NCI-H1436 (cell line): ENCODE measurements at places on chromosomes 16 and 17.
A peak's percentile ranks its signal among the peaks of the same experiment; 100 is the strongest.

GRCh38 chr17:61444831-61445230 is 7.4 kb upstream of the TBX4 start:
- no peak for DNase-seq

DNA sequence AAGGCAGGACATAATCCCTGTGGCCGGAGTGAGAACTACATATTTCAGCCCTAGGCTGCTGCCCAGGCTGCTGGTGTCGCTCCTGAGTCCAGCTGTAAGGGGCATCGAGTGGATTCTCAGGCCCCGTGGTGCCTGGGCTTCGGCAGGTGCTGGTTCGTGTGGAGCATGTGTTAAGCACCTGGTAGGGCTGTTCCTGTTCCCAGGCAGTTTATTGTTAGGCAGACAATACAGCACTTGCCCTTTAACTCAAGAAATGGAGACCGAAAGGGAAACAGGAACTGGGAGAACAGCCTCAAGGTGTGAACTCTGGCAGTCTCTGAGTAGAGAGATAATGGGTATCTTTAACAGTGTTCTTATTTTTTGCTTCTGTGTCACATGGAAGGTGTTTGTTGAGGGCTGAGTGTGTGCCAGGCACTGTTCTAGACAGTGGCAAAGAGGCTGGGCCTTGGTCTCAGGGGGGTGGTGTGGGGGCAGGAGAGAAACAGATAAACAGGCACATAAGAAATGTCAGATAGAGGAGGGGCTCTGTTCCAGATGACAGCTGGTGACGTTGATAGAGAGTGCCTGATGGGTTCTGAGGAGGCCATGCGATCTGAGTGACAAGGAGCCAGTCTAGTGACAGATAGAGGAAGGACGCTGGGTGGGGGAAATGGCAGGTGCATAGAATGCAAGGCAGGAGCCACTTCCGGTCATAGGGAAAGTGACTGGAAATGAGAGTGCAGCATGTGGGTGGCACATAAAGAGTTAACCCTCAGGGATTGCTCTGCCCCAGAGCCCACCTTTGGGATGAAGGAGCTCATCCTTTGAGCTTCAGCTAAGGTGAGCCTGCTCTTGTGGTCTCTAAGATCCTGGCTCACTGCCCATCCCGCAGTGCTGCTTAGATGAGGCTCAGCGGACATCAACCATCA is 33.8 kb downstream of the EPN2 start:
- DNase-seq: no peak

- DNase-seq: no peak
Measured at GRCh38 chr17:52885882-52886281, 727.4 kb upstream of the CA10 start.

- DNase-seq: no peak
Measured at GRCh38 chr17:28986714-28987655, 18.8 kb downstream of the SEZ6 start.

DNA sequence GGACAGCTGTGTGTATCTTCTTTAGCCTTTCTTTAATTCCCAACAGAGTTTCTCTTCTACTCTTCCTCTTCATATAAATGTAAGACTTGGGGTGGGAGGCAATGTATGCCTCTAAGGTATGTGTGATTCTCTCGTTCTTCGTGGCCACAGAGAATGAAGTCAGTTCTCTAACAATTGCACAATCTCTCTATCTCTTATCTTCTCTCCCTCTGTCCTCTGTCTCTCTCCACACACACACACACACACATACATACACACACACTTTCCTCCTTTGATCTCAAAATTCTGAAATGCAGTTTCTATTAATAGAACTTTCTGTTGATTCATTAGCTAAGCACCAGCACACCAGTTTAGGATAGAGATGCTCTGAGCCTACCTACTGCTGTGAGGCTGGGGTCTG is 615.7 kb upstream of the SALL1 start:
- DNase-seq: no peak

DNA sequence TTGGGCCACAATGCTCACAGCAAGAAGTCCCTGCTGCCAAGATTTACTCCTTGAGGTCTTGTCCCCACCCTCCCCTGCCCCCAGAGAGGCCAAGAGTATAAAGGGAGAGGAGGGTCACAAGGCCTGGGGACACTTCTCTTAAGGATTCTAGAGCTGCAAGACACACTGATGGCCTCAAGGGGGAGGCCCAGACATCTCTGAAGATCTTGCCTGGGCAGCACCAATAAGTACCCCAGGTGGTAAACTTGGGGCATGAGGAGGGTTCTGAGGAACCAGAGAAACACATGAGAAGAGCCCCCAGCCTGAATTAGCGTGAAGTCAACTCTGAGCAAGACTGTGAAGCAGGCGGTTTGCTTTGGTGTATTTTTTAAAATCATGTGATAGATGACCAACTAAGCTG is 26.8 kb upstream of the MTMR4 start:
- no peak for DNase-seq

DNA sequence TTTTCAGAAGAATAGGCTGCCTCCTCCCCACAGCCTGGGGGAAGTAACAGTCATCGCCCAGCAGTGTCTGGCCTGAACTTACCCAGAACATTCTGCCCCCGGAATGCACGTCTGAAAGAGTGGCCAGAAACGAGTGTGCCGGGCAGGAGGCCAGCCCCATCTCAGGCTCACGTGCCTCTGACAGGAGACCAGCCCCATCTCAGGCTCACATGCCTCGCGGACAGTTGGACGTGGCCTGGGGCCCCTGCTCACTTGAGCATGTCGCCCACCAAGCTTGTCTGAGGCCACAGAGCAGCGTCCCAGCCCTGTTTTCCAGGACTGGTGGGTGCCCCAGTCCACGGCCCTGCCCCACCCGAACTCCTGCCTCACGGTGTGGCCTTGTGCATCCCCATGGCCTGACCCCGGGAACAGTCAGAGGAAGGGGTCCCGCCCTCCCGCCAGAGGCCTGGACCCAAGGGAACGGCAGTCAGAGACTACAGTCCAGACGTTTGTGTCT is 16.3 kb upstream of the CDH15 start:
- no peak for DNase-seq

GRCh38 chr16:84088695-84089395 is 27.9 kb downstream of the MBTPS1 start:
- no peak for DNase-seq

GRCh38 chr17:61009663-61010062 is 332.0 kb downstream of the BCAS3 start:
- DNase-seq: no peak

- no peak for DNase-seq
Measured at GRCh38 chr17:30524847-30525246, 47.6 kb downstream of the GOSR1 start.

DNA sequence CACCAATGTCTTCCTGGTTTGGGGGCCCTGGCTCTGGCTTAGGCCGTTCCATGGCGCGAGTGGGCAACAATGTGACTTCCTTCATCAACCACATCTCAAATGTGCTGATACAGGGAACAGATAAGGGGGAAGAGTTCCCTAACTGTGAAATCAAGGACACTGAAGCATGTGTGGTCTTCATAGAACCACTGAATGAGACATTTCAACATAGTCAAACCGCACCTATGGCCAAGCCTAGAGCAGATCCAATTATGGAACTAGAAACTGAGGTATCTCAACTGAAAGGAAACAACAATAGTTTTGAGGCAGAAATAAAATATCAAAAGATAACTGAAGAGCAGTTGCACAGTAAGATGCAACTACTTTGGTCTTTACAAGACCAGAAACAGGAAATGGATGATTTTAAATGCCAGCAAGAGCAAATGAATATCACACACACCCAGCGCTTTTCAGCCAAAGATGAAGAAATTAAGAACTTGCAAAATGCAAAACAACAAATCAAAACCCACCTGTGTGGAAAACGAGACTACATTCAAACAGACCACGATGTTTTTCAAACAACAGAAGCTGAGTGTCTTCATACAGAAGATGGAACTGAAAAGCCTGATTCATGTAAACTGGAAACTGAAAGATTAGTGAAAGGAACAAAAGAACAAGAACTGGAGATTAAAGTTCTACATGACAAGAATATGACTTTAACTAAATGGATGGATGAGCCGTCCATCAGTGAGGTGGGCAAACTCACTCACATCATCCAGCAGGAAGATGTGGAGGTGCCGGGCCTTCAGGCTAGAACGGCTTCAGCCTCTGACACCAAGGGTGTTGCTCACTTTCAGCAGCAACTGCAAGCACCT is 18.1 kb upstream of the LCMT1 start:
- DNase-seq: no peak

GRCh38 chr17:16432017-16432416 is 16.6 kb downstream of the TRPV2 start:
- no peak for DNase-seq

- no peak for DNase-seq
Measured at GRCh38 chr16:57700781-57701551, 6.4 kb downstream of the DRC7 start.

DNA sequence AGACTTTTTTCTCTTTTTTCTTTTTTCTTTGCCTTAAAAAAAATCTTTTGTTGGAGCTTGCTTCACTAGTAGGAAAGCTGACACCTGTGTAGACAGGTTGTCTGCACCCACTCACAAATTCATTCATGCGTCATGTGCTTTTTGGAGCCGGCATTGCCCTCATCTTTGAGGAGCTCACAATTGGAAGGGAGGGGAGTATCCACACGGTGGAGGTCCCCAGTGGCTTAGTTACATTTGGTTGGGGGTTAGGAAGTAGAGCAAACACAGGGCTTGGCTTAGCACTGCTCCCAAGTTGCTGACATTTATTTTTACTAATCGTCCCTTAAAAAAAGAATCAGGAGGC is 18.7 kb upstream of the MEIOB start:
- DNase-seq: peak; percentile 75

- DNase-seq: no peak
Measured at GRCh38 chr17:6195123-6195522, 124.9 kb downstream of the WSCD1 start.

DNA sequence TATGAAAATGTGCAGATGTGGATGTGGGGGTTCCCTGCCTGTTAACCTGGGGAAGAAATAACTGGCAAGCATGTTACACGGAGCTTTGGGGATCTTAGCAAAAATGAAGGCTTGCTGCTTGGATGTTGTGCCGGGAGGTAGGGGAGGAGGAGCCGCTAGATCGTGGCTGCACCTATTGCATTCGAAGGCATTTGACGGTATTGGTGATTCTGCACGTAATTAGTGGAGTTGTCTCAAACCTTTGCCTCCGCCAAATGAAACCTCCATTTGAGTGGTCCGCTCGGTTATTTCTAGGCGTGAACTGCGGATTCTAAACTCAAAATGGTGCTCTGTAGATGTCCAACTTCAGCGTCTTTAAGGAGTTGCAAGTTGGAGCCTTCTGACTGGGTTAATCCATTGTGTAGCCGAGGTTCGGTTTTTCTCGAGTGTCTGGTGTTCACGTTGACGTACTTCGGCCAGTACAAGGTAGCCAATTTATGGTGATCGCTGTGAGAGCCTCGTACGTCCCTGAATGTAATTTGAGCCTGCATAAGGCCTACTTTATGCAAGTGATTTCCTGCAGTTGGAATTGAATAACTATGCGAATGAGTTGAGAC is 1.5 kb downstream of the TNRC6C start:
- no peak for DNase-seq

DNA sequence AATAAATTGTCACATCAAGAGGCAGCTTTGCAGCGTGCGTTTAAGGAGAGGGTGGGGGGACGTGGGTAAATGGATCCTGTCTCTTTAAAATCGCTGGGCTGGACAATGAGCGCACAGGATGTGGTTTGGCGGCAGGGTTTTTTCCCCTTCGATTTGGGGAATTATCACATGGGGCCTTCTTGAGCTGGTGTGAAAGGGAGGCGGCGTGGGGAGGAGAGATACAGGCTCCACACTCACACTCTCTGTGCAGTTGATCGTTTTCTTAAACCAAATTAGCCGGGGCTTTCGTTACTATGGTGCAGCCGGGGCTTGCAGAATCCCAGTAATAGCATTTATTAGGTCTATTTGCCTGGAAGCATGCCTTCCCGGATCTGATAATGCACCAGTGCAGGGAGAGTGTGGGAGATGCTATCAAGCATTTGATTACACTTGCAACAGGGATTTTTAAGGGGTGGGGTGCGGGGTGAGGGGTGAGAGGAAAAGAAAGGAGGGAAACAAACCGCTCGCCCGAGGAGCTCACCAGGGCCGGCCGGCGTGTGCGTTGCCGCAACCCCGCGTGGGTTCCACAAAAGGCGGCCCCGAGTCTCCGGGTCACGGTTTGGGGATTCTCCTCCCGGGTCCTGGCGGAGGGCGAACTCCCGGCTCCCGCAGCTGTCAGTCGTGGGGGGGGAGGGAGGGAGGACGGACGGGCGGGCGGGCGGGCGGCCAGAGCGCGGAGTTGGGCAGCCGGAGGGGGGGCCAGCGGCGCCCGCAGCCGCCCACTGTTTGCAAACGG is 58.8 kb upstream of the GSE1 start:
- peak; percentile 39 for DNase-seq

DNA sequence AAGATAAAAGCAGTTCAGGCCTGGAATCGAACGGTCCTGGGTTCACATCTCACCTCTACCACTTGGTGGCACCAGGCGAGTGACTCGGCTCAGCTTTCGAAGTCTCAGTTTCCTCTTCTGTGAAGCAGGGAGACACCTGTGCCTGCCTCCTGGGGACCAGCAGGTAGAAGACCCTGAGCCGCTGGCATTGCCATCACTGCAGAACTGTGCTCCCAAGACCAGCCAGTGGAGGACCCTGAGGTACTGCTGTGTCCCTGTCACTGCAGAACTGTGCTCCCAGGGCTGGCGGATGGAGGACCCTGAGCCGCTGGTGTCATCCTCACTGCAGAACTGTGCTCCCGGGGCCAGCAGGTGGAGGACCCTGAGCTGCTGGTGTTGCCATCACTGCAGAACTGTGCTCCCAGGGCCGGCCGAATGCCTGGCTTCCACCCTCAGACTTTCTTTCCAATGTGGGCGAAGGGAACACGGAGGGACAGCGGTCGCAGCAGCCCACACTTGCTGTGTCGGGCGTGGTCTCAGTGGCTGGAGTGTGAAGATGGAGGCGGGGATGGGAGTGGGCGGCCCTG is 8.7 kb upstream of the SLC7A5 start:
- DNase-seq: no peak

DNA sequence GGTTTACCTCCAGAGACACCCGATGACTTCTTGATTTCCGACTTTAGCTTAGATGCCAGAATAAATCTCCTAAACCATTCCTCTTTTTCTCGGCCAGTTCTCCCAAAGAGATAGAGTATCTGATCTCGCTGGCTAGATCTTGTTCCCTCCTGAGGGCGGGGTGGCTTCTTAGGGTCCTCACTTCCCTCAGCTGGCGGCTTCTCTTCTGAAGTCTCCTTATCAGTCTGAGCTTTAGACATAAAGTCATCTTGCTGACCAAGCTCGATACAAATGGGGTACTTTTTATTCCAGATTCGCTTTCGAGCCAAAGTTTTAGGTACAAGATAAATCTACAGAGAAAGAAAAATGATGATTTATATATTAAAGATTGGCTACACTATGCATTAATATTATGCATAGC is 63.6 kb upstream of the ERN1 start:
- DNase-seq: no peak

GRCh38 chr17:76090517-76091129 is 11.6 kb downstream of the ZACN start:
- DNase-seq: no peak

- no peak for DNase-seq
Measured at GRCh38 chr16:48608452-48608851, 1.5 kb downstream of the N4BP1 start.

DNA sequence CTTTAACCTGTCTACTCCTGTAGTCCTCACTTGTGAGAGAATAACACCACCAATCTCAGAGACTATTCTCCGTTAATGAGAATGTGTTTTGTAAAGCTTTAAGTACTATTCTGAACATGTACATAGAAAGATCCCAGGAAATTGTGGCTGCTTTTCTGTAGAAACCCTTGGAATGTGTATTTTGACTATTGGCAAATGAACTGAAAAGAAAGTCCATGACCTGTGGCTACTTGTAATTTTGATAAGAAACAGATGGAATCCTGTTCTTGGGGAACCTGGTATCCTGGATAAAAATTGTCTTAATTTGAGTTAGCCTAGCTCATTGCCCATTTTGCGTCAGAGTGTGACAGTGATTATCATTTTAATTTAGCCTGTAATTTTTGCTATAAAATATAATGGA is 9.1 kb downstream of the CTCF start:
- DNase-seq: no peak
